ENCODE measurements at places on chromosomes 16 and 17.
A peak's percentile ranks its signal among the peaks of the same experiment; 100 is the strongest.

DNA sequence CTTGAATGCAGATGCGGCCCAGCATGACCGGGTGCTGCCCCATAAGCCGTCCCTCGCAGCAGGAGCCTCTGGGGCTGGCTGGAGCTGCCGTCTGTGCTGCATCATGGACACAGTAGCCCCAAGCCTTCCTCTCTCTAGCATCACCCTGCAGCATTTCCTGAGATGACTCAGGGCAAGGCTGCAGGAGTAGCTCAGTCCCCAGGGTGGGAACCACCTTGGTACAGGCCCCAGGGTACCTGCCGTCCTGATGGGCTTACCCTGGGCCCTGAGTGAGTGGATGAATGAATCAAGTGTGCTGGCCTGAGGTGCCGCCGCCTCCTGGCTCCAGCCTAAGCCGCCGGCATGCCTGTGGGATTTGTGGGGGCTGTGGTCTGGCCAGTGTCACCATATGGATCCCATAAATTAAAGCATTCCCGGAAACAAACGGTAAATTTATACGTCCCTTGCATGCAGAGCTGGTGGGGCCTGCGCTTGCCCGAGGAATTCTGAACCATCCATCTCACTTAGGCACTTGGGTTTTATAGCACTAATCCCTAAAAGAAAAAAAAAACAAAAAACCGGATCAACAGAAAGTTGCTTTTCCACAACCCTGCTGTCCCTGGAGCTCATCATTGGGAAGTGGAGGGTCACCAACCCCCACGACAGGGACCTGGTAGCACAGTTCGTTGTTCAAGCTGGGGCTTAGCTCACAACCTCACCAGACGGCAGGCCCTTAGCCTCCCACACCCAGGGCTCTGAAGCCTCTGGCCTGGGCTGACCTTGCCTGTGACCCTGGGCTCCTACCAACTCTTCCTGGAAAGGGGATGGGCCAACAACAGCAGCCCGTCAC, 242.6 kb upstream of the CIBAR2 start:
- no peak for DNase-seq

GRCh38 chr17:36592316-36592715, 637 bp downstream of the DHRS11 start:
- no peak for DNase-seq

GRCh38 chr17:17590883-17591354, 589 bp downstream of the PEMT start:
- no peak for DNase-seq

GRCh38 chr17:8408371-8408770, 10.7 kb upstream of the RNF222 start:
- DNase-seq, result no peak

DNA sequence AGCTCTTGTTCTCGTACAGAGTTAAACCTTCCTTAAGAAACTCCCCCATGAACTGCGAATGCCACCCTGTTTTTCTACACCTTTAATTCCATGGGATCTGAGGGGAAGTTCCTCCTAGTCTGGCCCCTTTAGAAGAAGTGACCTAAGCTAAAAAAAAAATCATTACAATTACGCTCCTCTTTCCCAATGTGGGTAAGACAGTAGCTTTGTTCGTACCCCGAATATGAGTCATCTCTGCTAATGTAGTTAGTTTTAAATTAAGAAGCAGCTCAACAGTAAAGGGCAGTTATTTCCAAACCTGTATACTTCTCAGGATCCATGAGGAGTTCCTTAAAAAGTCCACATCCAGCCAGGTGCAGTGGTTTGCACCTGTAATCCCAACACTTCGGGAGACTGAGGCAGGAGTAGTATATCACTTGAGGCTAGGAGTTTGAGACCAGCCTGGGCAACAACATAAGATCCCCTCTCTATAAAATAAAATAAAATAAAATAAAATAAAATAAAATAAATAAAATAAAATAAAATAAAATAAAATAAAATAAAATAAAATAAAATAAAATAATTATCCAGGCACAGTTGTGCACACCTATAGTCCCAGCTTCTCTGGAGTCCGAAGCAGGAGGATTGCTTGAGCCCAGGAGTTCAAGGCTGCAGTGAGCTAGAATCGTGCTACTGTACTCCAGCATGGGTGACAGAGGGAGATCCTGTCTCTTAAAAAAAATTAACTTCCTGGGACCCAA, 26.1 kb downstream of the RCVRN start:
- no peak for DNase-seq

DNA sequence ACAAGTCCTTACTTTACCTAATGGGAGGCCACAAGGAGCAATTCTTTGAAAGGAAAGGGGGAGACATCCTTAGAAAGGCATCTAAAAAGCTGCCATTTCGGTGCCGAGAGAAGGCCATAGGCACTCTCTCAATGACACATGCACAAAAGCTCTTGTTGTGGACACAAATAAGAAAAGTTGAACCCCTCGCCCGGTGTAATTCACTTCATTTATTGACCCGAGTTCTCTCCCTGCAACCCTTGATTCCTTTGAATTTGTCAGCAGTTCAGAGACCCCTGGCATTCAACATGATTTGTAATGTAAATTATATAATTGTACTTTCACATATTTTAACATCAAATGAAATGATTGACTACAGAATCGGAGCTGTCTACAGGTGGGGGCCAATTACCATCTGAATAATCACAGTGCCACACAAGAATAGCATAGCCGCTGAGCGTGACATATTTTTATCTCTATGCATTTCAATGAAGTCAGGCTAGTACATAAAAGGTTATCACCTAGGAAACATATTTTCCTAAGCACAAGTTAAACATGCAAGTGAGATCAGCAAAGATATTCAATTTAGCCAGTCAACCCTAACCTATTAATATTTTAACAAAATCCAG, 66.7 kb downstream of the IRX6 start:
- no peak for DNase-seq

GRCh38 chr16:88365244-88365865, 17.4 kb upstream of the ZNF469 start:
- DNase-seq, result no peak

- DNase-seq, result no peak
These were observed 41.1 kb upstream of the SOX9 start for GRCh38 chr17:72079700-72080099.

- no peak for DNase-seq
These were observed 244.1 kb upstream of the MON1B start for GRCh38 chr16:76946879-76947278.

DNA sequence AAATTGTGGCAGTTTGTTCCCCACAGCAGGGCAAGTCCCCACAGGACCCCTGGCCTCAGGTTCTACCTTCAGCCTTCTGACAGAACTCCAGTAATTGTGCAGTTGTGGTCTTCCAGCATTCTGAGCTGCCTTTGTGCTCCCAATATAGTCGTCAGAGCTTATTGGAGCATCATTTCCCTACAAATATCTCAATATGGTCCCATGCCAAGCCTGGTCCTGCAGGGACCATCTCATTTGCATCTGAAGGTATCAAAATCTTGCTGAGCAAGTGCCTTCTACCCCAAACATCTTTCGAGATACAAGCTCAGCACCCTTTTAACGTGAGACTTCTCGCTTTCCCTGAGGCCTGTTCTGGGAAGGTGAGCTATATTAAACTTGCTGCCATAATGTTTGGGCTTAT, 333.9 kb upstream of the CDH11 start:
- no peak for DNase-seq

GRCh38 chr17:56011406-56012131, 141.7 kb upstream of the ANKFN1 start:
- DNase-seq, result no peak

- peak; percentile 44 for DNase-seq
These were observed at the start of gene TLCD1 for GRCh38 chr17:28726226-28726626. TSS of gene TLCD1 (minus strand) at chr17:28726233. CDS start at chr17:28726097, 136 bp downstream.

- no peak for DNase-seq
These were observed 134.4 kb downstream of the SNX11 start for GRCh38 chr17:48241770-48242497.
